ENCODE measurements at places on chromosomes 13 and 19. TPM values are rescaled to one million over a fixed set of nuclear protein-coding genes. Genes with fewer than 3 reads are reported as not detected.

DNA sequence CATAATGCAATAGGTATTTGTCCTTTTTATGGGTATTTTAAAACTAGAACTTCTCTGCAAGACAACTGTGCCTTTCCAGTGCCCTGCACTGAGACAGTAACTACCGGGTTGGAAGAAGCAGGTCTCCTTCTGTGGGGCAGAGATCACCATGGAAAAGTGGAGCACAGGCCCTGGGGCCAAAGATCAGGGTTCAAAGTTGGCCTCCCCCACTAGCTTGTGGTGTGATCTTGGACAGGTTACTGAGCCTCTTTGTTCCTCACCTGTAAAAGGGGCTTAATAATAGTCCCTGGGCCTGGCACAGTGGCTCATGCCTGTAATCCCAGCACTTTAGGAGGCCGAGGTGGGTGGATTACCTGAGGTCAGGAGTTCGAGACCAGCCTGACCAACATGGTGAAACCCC, 68.3 kb downstream of the CEBPG start:
- DNase-seq = no peak

DNA sequence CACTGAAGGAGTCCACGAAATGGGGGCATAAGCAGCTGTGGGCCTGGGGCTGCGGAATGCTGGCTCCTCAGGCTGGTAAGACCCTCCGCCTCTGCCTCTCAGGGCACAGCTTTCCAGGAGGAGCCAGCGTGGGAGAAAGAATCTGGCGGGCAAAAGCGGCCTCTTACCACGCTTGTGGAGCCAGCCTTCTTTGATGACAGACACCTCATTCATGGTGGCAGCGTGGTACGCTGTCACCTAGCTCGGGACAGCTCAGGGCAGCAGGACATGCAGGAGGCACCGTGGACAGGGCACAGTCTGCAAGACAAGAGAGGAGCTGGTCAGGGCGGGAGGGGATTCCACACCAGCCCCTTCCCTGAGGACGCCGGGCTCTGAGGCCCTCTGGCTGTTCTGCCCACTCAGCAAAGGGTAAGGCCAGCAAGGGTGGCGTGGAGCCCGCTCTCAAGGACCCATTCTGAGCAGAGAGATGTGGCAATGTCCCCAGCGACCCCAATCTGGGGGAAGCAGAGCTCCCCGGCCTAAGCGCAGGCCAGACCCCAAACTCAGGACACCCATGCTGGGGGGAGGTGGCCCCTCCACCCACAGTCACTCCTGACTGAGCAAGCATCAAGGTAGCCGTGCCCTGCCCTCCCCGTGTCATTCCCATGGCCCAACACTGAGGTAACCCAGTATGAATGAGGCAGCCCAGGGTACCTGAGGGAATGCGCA, 19.9 kb downstream of the AKT2 start:
- no peak for DNase-seq

The NMRK2 gene
- not detected for total RNA-seq

DNA sequence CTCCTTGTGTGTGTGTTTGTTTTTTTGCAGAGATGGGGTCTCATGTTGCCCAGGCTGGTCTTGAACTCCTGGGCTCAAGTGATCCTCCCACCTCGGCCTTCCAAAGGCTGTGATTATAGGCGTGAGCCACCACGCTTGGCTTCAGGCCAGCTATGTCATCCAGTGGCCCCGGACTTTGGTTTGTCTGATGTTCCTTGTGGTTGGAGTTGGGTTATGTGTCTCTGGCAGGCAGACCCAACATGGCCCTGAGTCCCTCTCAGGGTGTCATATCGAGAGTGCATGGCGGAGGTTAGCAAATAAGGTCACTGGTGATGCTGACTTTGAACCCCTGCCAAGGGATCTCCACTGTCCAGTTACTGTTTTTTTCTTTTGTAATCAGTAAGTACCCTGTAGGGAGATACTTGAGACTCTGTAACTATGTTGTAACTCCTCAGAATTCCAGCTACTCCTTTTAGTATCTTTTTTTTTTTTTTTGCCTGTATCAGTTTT, 37.3 kb downstream of the SMARCA4 start:
- no peak for DNase-seq

GRCh38 chr19:6272913-6273600, 6.7 kb downstream of the MLLT1 start:
- no peak for DNase-seq

GRCh38 chr19:14502334-14503092, 6.6 kb upstream of the GIPC1 start:
- no peak for DNase-seq

The IGLON5 gene
- total RNA-seq = 1.7 TPM

DNA sequence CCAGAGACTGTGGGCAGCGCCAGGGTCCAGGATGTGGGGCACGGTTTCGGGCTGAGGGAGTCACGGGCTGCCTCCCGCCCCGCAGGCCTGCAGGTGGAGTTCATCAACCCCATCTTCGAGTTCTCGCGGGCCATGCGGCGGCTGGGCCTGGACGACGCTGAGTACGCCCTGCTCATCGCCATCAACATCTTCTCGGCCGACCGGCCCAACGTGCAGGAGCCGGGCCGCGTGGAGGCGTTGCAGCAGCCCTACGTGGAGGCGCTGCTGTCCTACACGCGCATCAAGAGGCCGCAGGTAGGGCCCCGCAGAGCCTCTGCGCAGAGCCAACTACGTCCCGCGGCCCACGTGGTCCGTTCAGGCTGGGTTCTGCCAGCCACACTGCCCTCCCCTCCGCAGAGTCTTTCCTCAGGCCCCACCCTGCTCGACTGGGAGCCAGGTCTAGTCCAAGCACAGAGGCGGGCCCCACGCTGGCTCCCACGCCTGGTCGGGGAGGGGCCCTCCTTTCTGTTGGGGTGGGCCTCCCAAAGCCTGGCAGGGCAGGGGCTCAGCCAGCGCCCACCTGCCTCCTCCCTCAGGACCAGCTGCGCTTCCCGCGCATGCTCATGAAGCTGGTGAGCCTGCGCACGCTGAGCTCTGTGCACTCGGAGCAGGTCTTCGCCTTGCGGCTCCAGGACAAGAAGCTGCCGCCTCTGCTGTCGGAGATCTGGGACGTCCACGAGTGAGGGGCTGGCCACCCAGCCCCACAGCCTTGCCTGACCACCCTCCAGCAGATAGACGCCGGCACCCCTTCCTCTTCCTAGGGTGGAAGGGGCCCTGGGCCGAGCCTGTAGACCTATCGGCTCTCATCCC, 2.0 kb upstream of the POLD1 start:
- DNase-seq = no peak

GRCh38 chr13:102836471-102836870, 9.4 kb upstream of the ERCC5 start:
- no peak for DNase-seq

The IFNL1 gene
- not detected for total RNA-seq

The FOXO1 gene
- 65.7 TPM for total RNA-seq

DNA sequence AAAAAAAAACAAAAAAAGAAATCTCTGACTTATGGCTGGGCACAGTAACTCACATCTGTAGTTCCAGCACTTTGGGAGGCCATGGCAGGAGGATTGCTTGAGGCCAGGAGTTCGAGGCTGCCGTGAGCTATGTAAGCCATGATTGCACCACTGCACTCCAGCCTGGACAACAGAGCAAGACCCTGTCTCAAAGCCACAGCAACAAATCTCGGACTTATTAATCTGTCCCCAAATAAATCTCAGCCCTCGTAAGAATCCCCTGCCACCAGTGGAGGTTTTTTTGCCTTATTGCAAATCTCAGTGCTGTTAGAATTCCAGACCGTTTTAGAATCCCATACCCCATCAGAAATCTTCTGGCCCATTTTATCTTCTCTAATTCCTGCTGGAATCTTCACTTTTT, 4.9 kb downstream of the SHKBP1 start:
- DNase-seq = no peak

The RASGRP4 gene
- total RNA-seq = 10.9 TPM

DNA sequence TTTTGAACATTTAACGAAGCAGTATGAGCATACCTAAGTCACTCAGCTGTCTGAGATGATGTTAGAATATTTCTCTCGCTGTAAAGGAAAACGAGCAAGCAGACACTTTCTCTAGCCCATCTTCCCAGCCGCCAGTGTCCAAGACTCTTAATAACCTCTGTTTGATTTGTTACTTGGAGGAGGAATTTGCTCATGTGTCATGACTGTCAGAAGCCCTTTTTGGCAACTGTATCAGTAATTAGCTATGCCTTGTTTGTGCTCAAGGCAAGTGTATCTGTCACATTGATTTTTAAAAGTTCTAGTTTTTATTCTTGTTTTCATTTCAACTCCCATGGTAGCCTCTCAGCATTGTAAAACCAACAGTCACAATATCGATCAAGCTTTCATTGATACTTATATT, 828.4 kb upstream of the SLC10A2 start:
- no peak for DNase-seq

GRCh38 chr13:40077396-40078027, 422.1 kb downstream of the COG6 start:
- DNase-seq = no peak

The ZNF723 gene
- not detected for total RNA-seq

- no peak for DNase-seq
Observed at GRCh38 chr13:40355126-40355724, 311.2 kb downstream of the FOXO1 start.

DNA sequence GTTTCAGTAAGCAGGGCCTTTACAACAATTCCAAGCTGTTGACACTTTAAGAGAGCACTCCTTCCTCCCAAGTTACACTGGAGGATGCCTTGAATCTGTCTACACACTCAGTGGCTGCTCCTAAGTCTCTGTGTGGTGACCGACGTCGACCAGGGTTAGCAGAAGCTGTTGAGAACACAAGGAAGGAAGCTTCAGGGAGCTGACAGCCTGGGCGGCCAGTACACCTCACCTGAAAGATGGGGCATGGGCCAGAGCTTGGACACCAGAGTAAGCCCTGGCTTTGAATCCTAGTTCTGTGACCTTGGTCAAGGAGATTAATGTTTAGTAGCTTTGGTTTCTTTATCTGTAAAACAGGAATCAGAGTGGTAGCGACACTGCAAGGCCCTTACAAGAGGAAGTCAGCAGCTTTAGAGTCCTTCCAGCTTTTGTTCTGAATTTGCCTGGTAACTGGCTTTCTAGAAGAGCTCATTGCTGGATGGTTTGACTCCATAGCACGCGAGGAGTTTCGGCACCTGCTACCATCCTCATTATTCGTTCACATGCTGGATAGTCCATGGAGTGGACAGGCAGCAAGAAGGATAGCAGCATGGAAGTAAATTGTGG, 214.2 kb downstream of the FGF9 start:
- no peak for DNase-seq

- DNase-seq = no peak
Observed at GRCh38 chr13:35978607-35979316, 152.4 kb downstream of the DCLK1 start.

DNA sequence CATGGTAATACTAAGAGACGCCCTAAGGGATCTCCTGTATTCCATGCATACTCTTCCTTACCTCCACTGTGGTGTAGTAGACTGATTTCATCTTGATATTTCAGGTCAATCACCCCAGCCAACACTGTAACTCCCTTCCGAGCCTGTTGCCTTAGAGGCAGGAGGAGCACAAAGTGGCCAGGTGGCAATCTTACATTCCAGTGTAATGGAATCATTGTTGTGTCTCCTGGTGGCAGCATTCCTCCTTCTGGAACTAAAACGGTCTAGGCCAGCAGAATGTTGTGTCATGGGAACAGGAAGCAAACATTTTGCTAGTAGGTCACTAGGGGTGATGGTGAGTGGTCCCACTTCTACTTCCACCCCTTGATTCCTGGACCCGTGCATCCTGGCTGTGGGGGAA, 405.7 kb upstream of the SLC10A2 start:
- DNase-seq = no peak

DNA sequence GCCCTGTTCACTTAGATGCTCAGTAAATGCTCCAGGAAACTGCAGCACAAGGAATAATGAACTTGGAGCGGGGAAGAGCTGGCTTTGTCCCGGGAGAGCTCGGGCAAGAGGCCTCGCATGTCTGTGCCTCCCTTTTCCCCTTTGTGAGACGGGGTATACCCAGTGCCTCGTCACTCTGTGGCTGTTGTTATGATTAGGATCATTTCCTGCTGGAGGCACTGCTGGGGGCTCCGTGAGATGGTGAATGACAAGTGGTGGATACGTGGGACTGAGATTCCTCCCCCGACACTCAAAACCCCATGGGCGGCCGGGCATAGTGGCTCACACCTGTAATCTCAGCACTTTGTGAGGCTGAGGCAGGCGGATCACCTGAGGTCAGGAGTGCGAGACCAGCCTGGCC, 1.1 kb upstream of the PLVAP start:
- no peak for DNase-seq

- DNase-seq = peak; percentile 72
Observed at GRCh38 chr19:46990991-46991676, 28.5 kb upstream of the NPAS1 start.

The TMEM86B gene
- 0.65 TPM for total RNA-seq

- no peak for DNase-seq
Observed at GRCh38 chr19:45440259-45440638, 16.5 kb upstream of the ERCC1 start.

GRCh38 chr13:80477661-80478443, 136.9 kb upstream of the SPRY2 start:
- no peak for DNase-seq

DNA sequence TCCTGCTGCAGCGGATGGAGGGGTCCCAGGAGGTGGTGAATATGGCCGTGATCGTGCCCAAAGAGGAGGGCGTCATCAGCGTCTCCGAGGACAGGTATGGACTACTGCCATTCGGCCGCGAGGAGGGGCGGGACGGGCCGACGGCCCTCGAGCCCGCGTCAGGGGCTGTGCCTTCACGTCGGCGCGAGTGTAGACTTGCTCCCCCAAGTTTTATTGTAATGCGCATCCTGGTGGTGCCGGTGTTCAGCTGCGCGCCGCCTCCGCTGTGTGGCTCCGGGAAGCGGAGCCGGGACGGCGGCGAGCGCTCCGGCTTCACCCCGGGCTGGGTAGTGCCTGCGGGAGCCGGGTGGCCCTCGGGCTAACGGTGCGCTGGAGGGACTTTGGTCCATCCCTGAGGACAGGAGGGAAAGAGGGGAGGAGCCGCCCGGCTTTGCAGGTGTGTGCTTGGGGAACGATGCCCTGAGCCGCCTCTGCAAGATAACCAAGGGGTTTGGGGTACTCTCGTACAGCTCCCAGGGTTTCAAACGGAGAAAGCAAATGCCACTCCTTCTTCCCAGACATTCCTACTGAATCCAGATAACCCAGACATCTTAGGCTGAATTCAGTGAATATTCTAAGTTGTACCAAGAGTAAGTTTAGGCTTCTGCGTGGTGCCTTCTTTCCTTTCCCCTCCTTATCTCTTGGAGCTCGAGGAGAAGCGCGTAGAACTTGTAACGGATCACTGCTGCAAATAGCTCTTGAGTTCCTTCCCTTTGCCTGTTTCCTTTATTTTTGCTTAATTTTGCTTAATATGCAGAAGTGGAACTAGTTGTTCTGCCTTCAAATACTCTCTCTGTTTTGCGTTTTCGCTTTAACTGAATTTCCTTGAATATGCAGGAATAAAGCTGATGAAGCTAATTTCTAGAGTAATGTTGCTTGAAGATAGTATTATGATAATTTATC, 740 bp downstream of the WDFY2 start:
- peak; percentile 31 for DNase-seq

The SMIM24 gene
- total RNA-seq = not detected

- no peak for DNase-seq
Observed at GRCh38 chr13:28058866-28059613, 41.3 kb downstream of the FLT3 start.

GRCh38 chr13:111281751-111282311, 38.6 kb upstream of the TEX29 start:
- DNase-seq = no peak

The ZNF28 gene
- total RNA-seq = 13.1 TPM

GRCh38 chr13:44136696-44137268, 236.8 kb upstream of the SERP2 start:
- DNase-seq = no peak
